Liver (tissue), 10 donors: ENCODE measurements at places on chromosomes 4 and X.

GRCh38 chrX:31092970-31093638, 21.3 kb upstream of the FTHL17 start:
- DNase-seq, result no peak

DNA sequence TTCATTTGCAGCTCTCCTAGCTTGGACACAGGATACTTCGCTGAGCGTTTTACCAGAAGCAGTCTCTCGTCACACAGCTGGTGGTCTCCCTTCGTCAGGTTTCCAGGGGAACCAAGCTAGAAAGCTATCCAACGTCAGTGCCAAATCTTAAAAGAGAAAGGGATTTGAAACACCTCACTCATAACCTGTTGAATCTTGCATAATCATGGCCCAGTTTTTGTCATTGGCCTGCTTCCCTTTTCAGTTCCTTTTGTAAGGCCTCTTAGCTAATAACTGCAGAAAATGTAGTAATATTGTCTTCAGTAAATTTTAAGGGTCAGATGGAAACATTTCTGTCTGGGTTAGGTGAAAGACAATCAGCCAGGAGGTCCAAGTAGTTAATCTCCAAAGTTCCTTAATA, 22.0 kb downstream of the RAB39B start:
- no peak for DNase-seq

- DNase-seq, result no peak
These were observed 134.0 kb downstream of the COL4A6 start for GRCh38 chrX:108304210-108304609.

DNA sequence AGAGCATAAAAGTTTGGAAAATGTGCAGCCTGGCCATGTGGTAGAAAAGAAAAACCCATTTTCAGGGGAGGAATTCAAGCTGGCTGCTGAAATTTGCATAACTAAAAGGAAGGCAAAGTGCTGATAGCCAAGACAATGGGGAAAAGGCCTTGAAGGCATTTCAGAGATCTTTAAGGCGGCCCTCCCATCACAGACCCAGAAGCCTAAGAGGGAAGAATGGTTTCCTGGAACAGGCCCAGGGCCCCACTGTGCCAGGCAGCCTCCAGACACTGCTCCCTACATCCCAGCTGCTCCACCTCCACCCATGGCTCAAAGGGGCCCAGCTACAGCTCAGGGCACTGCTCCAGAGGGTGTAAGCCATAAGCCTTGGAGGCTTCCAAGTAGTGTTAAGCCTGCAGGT, 158.0 kb upstream of the PRDX4 start:
- DNase-seq, result no peak

GRCh38 chr4:145883101-145883694, 55.4 kb downstream of the ZNF827 start:
- no peak for DNase-seq

DNA sequence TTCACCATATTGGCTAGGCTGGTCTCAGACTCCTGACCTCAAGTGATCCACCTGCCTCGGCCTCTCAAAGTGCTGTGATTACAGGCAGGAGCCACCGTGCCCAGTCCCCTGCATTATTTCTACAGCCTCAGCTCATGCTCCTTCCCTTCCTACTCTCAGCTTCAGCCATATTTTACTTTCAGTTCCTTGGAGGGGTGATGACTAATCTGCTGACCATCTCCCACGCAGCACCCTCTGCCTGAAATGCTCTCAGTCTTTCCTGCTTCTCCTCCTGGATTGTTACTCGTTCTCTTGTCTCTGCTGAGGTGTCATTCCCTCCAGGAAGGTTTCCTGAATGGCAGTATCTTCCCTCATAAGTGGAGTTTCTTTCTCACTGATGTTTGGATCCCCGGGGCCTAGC, 63.3 kb downstream of the MOSPD2 start:
- no peak for DNase-seq

DNA sequence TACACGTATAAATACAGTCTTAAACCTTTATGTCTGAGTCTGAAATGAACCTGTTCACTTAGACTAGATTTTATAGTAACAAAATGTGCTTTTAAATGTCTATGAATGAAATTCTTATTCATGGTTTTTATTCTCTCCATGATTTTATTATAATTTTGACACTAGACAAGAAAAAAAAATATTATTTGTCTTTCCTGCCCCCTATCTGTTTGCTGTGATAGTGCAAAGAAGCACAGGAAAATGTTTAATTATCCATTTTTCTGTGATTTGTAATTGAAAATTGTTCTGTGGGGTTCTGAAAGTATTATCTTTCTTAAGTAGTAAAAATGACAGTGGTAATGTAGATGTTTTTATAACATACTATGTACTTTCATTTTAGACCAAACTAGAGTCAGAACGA, 52.0 kb downstream of the INTS6L start:
- no peak for DNase-seq

- no peak for DNase-seq
These were observed 15.6 kb downstream of the XPNPEP2 start for GRCh38 chrX:129754056-129755024.

GRCh38 chr4:75513526-75514130, 575 bp downstream of the RCHY1 start:
- no peak for DNase-seq

- DNase-seq, result no peak
These were observed 60.9 kb upstream of the CLCN4 start for GRCh38 chrX:10095698-10096432.

DNA sequence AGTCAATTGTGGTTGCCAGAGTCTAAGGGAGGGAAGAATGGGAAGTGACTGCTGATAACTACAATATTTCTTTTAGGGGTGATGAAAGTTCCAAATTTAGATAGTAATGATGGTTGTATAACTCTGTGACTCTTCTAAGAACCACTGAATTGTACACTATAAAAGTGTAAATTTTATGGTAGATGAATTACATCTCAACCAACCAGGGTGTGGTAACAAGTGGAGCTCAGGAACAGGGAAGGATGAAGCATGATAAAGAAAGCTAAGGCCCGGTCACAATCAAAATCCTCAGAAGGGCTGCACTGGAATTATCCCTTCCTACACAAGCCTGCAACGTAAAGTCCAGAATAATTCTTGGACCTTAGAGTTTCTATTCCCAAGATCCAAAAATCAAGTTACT, 143.2 kb downstream of the PPARGC1A start:
- DNase-seq, result no peak

GRCh38 chr4:105845559-105845958, 49.7 kb upstream of the NPNT start:
- no peak for DNase-seq

- DNase-seq, result no peak
These were observed 48.3 kb upstream of the FAM9A start for GRCh38 chrX:8849458-8849857.

- DNase-seq, result no peak
These were observed 108.3 kb upstream of the CAMK2D start for GRCh38 chr4:113869743-113870375.

GRCh38 chr4:47235721-47236120, 204.4 kb downstream of the GABRB1 start:
- no peak for DNase-seq

- no peak for DNase-seq
These were observed 103.3 kb upstream of the KIT start for GRCh38 chr4:54554339-54554990.

GRCh38 chrX:79368441-79368840, 1.3 kb upstream of the ITM2A start:
- no peak for DNase-seq

GRCh38 chrX:39443240-39443639, 642.0 kb downstream of the MID1IP1 start:
- DNase-seq, result no peak

DNA sequence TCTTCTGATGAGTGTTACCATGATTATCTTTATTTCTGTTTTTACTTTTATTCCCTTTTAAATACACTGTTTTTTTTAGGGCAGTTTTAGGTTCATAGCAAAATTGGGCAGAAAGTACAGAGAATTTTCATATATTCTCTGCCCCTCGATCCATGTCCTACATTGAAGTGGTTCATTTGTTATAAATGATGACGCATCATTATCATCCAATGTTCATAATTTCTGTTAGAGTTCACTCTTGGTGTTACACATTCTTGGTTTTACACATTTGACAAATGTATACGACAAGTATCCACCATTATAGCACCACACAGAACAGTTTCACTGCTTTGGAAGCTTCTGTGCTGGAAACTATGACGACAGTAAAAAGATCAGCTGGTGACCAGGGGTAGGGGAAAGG, 578.1 kb upstream of the AADAT start:
- DNase-seq, result no peak

DNA sequence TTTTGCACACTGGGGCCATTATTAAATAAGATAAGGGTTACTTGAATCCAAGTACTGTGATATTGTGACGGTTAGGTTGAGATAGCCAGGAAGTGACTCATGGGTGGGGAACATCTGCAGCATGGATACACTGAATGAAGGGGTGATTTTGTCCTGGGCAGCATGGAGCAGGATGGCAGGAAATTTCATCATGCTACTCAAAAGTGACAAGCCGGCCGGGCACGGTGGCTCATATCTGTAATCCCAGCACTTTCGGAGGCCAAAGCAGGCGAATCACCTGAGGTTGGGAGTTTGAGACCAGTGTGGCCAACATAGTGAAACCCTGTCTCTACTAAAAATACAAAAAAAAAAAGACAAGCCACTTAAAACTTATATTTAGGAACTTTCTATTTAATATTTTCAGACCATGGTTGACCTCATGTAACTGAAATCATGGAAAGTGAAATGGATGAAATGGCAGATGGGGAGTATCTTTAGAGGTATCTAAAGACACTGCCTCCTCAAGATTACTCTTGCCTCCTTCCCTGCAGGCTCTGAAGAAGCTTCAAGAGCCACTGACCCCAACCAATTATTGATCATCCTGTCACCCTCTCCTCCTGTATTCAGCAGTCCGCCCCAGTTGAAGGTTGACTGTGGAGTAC, 3.9 kb upstream of the TRIM60 start:
- no peak for DNase-seq

DNA sequence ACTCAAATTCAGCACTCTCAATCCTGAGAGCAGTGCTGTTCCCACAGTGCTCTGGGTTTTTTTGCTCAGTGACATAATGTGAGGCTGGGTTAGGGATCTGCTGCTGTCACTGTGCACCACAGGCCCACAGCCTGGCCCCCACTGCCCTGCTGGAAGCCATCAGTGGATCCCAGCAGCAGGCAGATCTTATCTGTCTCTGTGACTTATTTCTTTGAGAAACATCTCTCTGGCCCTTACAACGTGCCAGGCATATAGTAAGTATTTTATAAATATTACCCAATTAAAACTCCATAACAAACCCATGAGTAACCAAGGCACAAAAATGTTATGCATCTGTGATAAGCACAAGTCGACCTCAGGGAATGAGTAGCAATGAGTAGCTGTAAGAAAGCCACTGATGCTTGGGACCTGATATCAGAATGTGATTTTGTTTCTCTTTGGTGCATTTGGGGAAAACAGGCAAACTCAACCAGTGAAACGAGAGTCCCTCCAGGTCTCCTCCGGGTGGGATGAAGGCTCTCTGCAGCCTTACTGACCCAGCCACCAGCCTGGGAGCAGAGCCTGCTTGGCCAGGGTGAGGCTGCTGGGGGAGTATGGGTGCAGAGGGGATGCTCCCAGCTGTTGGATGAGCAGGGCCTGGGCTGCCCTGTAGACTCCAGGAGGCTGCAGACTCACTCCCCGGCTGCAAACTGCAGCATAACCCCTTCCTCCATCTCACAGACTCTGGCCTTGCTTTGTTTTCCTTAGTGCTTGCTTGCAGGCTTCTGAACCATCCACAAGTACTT, 172.7 kb upstream of the LNX1 start:
- no peak for DNase-seq
